ENCODE measurements at places on chromosomes 3 and 15.

DNA sequence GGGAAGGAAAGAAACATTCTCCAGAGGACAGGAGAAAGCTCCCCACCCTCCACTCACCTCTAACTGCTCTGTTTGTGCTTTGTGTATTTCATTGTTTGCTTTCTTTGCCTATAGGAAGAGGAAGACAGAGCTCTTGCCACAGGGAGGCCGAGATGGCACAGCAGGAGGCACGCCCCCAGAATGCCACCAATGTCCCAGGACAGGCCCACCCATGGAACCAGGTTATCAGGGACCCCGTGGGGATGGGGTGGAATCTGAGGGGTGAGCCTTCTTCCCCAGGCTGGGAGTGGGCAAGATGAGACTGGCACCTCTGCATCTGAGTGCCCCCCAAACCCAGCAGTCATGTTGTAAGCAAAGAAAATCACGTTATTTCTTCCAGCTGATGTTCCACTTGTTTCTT lies 155.8 kb downstream of the TBC1D2B start:
- DNase-seq: no peak

- DNase-seq: no peak
These were observed 68.0 kb upstream of the SLC6A11 start for GRCh38 chr3:10748040-10748439.

DNA sequence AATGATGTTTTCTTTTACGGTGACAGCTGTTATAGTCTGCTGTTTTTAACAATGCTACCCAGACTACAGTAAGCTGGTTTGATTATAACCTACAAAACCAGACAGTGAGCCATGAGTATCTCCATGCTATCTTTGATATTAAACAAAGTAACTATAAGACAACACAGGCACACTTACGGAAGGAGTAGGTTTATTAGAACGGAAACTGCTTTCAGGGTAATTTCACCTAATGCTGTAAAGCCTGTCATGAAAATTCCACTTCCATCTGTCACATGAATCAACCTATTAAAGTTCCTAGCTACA lies 33.0 kb downstream of the VPS13C start:
- no peak for DNase-seq

GRCh38 chr3:131125684-131126083 lies 99.0 kb downstream of the NEK11 start:
- DNase-seq: no peak

DNA sequence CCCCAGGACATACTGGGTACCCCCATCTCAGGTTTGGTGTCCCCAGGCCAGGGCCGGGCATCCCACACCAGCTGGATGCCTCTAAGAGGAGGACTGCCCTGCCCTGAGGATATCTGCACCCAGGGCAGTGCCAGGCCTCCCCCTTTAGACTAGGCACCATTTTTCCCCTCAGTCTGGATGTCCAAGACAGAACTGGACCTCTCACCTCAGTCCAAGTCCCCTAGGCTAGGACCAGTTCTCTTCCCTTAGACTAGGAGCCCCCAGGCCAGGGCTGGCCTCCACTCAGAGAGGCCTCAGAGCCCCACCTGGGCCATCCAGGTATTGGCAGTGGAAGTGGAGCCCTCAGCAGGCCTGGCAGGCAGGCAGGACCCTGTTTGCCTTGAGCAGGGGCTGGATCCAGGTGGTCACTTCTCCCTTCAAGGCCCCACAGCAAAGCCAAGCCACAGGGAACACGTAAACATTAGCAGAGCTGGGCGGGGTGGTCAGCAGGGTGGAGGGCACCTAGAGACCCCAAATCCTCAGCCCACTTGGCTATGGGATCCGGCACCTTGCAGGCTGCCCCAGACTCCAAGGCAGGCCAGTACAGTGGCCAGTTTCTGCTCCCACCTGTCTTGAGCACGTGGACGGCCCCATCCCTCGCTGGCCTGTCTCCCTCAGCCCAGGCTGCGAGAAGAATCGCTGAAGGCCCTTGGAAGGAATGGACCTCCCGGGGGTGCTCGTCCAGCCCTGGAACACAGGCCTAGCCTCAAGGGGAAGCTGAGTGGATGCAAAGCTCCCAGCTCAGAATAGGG lies 28.3 kb downstream of the PTH1R start:
- no peak for DNase-seq
